Uterus (tissue), 4 donors: ENCODE measurements at places on chromosomes 13 and 19. TPM values are rescaled to one million over a fixed set of nuclear protein-coding genes. Genes with fewer than 3 reads are reported as not detected.

DNA sequence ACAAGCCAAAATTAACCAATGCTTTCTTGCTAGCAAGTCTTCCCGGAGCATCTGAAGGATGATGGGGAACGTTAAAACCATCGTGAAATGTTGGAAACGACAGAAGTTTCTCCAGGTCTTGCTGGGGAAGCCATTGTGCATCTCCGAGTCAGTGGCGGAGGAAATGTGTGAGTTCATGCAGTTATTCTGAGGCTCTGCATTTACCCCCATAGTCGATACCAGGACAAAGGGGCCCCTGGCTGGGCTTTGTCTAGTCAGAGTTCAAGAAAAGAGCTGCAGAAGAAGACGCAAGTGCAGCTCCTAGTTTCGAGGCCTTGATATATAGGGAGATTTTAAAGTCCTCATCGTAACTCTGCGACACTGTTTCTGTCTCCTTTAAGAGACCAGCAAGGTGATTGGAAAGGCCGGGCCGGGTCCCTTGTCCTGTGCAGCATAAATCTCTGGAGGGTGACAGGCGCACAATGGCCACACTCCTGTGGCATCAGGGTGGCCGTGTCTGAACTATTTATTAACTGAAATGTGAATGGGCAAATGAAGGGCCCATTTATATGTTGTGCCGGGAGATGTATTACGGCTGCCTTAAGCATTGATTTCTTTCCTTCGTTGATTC lies 172.0 kb downstream of the TEX29 start:
- no peak for DNase-seq
- no peak overlapping the region for H3K27ac ChIP-seq
- H3K27me3 ChIP-seq, result no peaks in the 10 kb centered on the region
- H3K4me3 ChIP-seq, result no peak overlapping the region
- H3K4me1 ChIP-seq, result no peaks in the 10 kb centered on the region
- H3K36me3 ChIP-seq, result no peaks in the 10 kb centered on the region

DNA sequence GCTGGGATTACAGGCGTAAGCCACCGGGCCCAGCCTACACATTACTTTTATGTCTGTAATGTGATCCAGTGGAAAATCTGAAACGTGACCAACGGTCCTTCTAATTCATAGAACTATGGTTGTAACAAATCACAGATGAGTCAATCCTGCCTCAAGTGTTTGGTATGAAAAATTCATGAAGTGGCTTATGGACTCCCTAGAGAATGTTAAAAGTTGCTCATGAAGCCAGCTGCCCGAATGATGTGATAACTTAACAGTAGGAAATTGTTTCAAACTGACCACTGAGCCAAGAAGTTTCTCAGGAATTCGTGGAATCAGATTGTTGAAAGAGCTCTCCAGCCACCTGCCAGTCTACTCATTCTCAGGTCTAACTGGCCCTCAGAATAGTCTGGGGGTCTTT lies 59.4 kb upstream of the FARP1 start:
- no peak overlapping the region for H3K4me3 ChIP-seq
- H3K27me3 ChIP-seq, result no peaks in the 10 kb centered on the region
- H3K4me1 ChIP-seq, result no peaks in the 10 kb centered on the region

DNA sequence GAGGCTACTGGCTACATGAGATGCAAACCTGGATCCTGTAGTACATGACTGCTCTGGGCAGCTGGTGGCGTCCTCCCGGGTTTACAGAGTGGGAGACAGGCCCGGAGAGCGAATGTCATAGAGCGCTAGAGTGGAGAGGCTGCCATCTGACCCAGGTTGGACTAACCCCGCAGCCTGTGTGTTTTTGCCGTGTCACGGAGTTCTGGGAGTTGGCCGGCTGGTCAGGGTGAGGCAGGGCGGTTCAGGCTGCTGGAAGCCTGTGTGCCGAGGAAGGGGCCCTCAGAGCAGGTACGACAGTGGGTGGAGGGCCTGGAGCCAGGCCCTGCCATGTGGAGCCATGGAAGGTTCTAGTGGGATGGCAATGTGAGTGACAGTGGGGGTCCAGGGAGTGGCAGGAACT lies 12.5 kb downstream of the CRTC1 start:
- H3K4me1 ChIP-seq, result no peaks in the 10 kb centered on the region
- no peak for DNase-seq

GRCh38 chr19:35107545-35107944 lies 8.1 kb upstream of the FXYD3 start:
- H3K4me1 ChIP-seq, result no peaks in the 10 kb centered on the region
- H3K27me3 ChIP-seq, result no peaks in the 10 kb centered on the region
- no peak overlapping the region for H3K4me3 ChIP-seq
- H3K27ac ChIP-seq, result no peak overlapping the region

DNA sequence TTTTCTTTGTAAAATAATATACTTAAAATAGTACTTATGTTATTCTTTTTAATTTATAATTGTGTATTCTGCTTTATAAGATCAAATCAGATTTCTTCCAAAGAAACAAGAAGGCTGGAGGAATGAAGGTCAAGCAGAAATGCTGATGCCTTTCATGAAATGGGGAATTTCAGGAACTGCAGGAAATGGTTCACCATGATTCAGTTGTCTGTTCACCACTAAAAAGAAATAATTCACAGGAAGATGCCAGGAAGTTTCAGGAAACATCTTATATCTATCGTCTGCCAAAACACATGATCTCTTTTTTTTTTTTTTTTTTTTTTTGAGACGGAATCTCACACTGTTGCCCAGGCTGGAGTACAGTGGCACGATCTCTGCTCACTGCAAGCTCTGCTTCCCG lies 15.7 kb upstream of the SCEL start:
- H3K36me3 ChIP-seq, result no peaks in the 10 kb centered on the region
- H3K27me3 ChIP-seq, result no peaks in the 10 kb centered on the region
- H3K27ac ChIP-seq, result no peak overlapping the region
- no peaks in the 10 kb centered on the region for H3K4me1 ChIP-seq

DNA sequence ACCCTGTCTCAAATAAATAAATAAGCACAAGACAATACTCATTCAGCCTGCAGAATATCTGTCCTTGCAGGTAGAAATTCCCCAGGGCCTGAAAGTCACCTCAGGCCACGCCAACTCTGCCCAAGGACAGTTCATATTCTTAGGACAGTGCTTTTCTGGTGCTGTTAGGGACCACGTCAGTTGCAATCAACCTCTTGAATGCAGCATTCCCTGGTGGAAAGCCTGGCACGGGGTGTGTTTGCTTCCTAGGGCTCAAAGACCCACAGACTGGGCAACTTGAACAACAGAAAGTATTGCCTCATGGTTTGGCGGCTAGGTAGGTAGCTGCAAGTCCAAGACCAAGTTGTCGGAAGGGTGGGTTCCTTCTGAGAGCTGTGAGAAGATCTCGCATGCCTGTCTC lies 160.3 kb downstream of the KCTD15 start:
- no peak for DNase-seq
- H3K27ac ChIP-seq, result no peak overlapping the region
- no peaks in the 10 kb centered on the region for H3K27me3 ChIP-seq
- no peak overlapping the region for H3K4me3 ChIP-seq
- H3K4me1 ChIP-seq, result no peaks in the 10 kb centered on the region
- H3K36me3 ChIP-seq, result no peaks in the 10 kb centered on the region

DNA sequence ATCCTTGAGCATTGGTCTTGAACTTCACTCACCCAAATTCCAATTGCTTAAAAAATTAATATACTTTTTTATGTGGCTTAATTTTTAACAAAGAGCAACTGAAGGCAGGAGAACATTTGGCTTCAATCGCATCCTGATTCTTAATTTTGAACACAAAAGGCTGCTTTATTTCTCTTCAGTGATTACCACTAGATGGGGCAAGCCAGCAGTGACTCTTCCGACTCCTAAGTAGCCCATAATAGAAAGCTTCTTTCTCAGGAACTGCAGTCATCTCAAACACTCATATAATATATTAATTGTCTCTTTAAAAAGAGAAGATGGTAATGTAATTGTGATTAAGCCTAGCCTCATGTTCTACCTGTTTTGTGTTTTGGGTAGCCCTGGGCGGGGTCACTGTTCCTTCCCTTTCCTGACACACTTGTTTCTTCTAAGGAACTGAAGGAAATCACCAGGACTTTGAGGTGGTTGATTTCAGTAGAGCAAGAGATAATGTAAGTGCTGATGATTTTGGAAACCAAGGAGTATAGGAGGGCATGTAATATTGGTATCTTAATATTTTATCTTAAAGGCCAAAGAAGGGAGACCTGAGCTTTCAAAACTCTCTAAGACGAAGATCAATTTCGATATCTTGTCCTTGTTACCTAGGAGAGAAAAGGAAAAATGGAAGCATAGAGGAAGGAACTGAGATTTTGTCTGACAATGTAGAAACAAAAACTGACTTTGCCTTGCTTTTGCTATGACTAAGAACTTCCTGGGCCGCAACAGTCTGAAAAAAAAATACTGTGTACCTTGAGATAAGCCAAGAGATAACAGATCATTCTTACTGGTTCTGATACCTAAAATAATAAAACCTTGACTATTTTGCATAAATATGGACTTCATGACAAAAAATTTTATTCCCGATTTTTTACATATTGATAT lies 73.1 kb downstream of the TNFSF13B start:
- DNase-seq, result no peak
- no peak overlapping the region for H3K4me3 ChIP-seq
- no peaks in the 10 kb centered on the region for H3K27me3 ChIP-seq
- H3K27ac ChIP-seq, result no peak overlapping the region
- no peaks in the 10 kb centered on the region for H3K36me3 ChIP-seq

DNA sequence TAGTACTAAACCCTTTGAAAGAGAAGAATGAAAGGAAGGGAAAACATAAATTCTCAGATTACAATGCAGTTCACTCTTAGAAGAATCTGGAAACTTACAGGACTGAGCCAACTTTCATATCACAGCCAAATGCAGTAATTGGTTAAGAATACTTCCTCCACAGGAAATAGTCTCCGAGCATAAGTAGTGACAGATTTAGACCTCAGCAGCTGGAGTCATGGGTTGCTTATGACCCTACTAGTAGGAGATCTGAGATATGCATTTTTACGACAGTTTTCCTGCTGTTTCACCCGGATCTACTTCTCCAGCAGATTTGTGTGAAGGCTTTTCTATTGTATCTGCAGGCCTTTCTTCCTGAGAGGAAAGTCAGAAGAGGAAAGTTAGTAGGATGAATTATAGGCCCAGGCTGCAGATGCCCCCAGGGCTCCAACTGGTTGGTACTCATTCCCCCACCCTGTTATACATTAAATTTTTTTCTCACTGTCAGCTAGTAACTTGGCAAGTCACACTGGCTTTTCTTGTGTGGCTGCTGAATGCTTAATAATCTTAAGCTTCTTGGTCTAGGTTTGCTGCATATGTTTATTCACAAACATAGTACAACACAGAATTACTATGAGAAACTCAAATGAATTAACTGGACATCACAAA lies 1241.5 kb upstream of the MIR17HG start:
- no peak for DNase-seq
- no peaks in the 10 kb centered on the region for H3K36me3 ChIP-seq
- no peak overlapping the region for H3K27ac ChIP-seq

DNA sequence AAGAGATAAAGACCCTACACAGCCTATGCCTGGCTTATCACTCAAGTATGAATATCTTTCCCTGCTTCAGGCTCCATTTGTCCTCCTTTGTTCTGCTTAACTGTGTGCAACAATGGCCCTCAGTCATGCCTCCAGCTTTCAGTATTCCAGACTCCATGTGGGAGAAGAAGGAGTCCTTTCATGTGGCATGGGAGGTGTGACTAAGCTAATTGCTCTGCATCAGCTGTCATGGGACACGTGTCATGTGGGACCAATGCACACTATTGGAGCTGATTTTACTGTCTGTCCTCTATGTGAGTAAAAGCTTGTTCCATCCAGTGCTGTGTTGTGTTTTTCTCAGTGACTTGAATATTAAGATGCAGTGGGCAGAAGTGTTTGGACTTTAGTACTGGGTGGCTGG lies 1198.3 kb downstream of the OLFM4 start:
- no peaks in the 10 kb centered on the region for H3K36me3 ChIP-seq
- no peak overlapping the region for H3K4me3 ChIP-seq
- H3K4me1 ChIP-seq, result no peaks in the 10 kb centered on the region
- H3K27me3 ChIP-seq, result no peaks in the 10 kb centered on the region
- H3K27ac ChIP-seq, result no peak overlapping the region

GRCh38 chr19:33110137-33110910 lies 21.6 kb upstream of the WDR88 start:
- H3K27ac ChIP-seq, result no peak overlapping the region
- no peaks in the 10 kb centered on the region for H3K36me3 ChIP-seq
- no peak overlapping the region for H3K4me3 ChIP-seq
- DNase-seq, result no peak

DNA sequence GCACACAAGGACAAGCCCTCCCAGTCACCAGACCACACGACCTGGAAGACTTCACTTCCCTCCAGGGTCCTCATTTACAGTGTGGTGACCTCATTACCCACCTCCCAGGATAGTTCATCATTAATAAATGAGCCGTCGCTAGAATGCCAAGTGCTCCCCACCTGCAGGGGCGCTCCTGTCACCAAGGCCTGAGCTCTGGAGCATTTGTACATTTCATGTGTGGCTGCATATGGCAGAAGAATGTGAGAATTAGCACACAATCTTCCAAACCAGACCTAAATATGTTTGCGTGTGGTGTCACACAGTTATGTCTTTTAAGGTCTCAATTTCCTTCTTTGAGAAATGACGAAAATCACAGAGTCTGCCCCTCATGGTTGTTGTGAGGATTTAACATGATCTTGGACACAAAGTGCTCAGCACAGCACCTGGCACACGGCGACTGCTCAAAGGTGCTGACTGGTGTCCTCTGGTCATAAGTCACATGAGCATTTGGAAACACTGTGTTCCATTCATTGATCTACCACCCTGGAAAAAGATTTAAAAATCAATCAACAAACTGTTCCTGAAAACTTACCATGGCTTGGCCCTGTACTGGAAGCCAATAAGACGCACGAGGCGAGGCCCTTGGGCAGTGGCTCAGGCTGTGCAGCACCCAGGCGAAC lies 150.6 kb upstream of the SPACA7 start:
- H3K36me3 ChIP-seq, result no peaks in the 10 kb centered on the region
- no peak overlapping the region for H3K4me3 ChIP-seq
- H3K27me3 ChIP-seq, result no peaks in the 10 kb centered on the region
- H3K27ac ChIP-seq, result no peak overlapping the region
- DNase-seq, result no peak
- H3K4me1 ChIP-seq, result no peaks in the 10 kb centered on the region

- no peak overlapping the region for H3K4me3 ChIP-seq
- no peaks in the 10 kb centered on the region for H3K36me3 ChIP-seq
- DNase-seq, result no peak
- no peaks in the 10 kb centered on the region for H3K27me3 ChIP-seq
- H3K27ac ChIP-seq, result no peak overlapping the region
- H3K4me1 ChIP-seq, result no peaks in the 10 kb centered on the region
Observed at GRCh38 chr19:51274049-51274770, 23.3 kb downstream of the SIGLECL1 start.

- DNase-seq, result no peak
- H3K27ac ChIP-seq, result no peak overlapping the region
- no peaks in the 10 kb centered on the region for H3K36me3 ChIP-seq
- H3K27me3 ChIP-seq, result no peaks in the 10 kb centered on the region
- no peaks in the 10 kb centered on the region for H3K4me1 ChIP-seq
- no peak overlapping the region for H3K4me3 ChIP-seq
Observed at GRCh38 chr13:110130431-110130830, 176.5 kb downstream of the COL4A1 start.

The KIR3DL2 gene
- total RNA-seq, result 0.37 TPM

The VSIG10L gene
- 1.5 TPM for total RNA-seq

The DCLK1 gene
- total RNA-seq, result 9.7 TPM

The FGF9 gene
- total RNA-seq, result 30.7 TPM

The PGLYRP2 gene
- total RNA-seq, result not detected

The PSG7 gene
- total RNA-seq, result not detected

The FUT1 gene
- total RNA-seq, result 5.0 TPM

The ZNF763 gene
- 0.88 TPM for total RNA-seq

The LGALS16 gene
- total RNA-seq, result not detected

The LILRB2 gene
- total RNA-seq, result 0.41 TPM

The NLRP11 gene
- total RNA-seq, result not detected

The PROSER1 gene
- 31.3 TPM for total RNA-seq

The NOTCH3 gene
- 9.4 TPM for total RNA-seq

The ZNF571 gene
- 15.5 TPM for total RNA-seq

The PLPPR3 gene
- 3.4 TPM for total RNA-seq
